ENCODE measurements at places on chromosomes 1 and 21.
A peak's percentile ranks its signal among the peaks of the same experiment; 100 is the strongest.

- no peak for DNase-seq
These were observed 47.8 kb downstream of the GADD45A start for GRCh38 chr1:67732750-67733151.

GRCh38 chr1:23777979-23778814 lies at the start of gene PITHD1:
Gene PITHD1 (plus strand): TSS chr1:23778418. CDS start chr1:23778516, 98 bp downstream.
- DNase-seq: peak; percentile 93

- DNase-seq: no peak
These were observed 17.0 kb upstream of the PIGC start for GRCh38 chr1:172460887-172461315.

- DNase-seq: no peak
These were observed 114.9 kb downstream of the SEC16B start for GRCh38 chr1:177854951-177855350.

DNA sequence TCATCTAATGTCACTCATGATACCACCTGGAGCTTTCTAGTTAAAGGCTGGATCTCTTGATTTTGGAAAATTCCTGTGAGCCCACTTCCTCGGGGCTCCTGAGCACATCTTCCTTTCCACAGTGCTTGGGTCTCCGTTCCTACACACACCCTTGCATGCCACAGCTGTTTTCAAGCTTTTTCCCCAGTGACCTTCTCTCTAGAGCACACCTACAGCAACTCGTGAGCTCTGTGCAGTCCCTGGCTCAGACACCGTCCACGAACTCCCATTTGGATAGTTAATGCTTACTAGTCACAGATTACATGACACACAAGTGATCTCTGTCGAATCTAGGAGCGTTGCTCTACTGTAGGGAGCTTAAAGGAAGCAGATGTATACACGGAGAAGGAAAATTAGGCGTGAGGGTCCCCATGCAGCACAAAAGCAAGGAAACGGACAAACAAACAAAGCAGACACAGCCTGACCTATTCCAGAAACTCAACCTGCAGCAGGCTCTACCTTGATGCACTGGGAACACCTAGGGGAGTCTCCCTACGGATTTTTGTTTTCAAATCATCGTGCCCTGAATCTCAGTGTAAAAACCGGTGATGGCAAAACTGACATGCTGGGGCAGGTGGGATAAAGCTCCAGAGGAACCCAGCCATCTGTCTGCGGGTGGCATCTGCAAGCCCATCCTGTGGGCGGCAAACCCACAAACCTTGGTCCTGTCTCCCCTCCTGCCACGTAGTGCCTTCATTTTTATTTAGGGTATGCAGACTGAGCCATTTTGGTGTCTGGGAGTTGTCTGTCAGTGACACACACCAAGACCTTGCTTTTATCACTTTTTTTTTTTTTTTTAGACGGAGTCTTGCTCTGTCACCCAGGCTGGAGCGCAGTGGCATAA lies 177.8 kb downstream of the RUNX1 start:
- DNase-seq: no peak

DNA sequence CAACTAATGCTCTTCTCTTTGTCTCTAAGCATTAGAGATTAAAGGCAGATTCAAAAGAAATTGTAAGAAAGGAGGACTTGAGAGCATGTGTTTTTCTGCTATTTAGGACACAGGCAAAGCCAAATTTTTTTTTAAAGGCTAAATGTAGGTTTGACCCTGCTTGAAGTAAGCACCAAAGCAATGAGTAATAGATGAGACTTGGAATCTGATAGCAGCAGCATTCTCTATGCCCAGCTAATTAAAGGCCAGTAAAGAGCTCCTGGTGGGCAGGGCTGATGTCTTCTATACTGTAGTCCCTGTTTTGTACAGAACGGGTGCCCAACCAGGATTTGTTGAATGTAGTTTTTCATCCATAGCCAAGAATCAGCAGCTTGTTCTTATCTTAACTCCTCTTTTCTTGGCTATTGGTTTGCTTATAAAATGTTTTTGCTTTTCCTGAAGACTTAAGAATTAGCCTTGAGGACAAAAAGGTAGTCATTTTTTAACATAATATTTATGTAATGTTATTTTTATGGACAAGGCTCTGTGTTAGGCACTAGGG lies 179.6 kb downstream of the LMO4 start:
- no peak for DNase-seq

- no peak for DNase-seq
These were observed 6.5 kb upstream of the PDXK start for GRCh38 chr21:43712268-43712942.

GRCh38 chr1:1197551-1198422 lies 8.6 kb downstream of the TNFRSF18 start:
- DNase-seq: peak; percentile 63

- DNase-seq: no peak
These were observed 892 bp downstream of the TYW3 start for GRCh38 chr1:74733604-74734484.

GRCh38 chr21:45029298-45029947 lies 45.0 kb upstream of the ADARB1 start:
- no peak for DNase-seq

- DNase-seq: no peak
These were observed 413.7 kb downstream of the SETD4 start for GRCh38 chr21:35646606-35647005.

- no peak for DNase-seq
These were observed 4.7 kb downstream of the HES2 start for GRCh38 chr1:6414881-6415626.

- DNase-seq: peak; percentile 85
These were observed at the start of gene LYST for GRCh38 chr1:235866205-235866912. Gene LYST (minus strand): TSS chr1:235866906. CDS start chr1:235830417, 36,489 bp downstream.

- DNase-seq: no peak
These were observed 59.0 kb downstream of the ERI3 start for GRCh38 chr1:44296086-44296485.

- DNase-seq: no peak
These were observed 1.7 kb downstream of the PCNX2 start for GRCh38 chr1:233293556-233294446.

DNA sequence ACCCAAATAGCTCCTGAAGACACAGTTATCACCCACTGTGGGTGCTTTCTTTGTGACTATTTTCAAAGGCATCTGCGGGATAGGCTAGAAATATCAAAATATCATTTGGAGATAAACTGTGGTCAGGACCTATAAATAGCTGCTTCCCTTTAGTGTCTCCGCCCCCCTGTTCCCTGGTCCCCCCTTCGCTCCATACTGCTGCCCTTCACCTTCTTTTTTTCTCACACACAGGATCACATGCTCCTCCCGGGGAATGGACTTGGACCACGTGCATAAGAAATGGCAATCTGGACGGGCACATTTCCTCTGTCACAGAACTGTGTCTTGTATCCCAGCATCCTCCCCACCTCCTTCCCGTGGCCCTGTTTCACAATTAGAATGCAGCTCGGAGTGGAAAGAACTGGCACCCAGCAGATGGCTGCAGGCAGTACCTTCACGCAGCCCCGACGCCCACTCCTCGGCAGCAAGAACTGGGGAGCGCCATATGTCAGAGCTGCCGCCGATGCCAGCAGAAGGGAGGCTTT lies 68.8 kb upstream of the SSX2IP start:
- DNase-seq: no peak

- no peak for DNase-seq
These were observed 150.0 kb downstream of the TPR start for GRCh38 chr1:186225096-186225495.

GRCh38 chr1:11764519-11764918 lies 2.5 kb downstream of the C1orf167 start:
- no peak for DNase-seq

DNA sequence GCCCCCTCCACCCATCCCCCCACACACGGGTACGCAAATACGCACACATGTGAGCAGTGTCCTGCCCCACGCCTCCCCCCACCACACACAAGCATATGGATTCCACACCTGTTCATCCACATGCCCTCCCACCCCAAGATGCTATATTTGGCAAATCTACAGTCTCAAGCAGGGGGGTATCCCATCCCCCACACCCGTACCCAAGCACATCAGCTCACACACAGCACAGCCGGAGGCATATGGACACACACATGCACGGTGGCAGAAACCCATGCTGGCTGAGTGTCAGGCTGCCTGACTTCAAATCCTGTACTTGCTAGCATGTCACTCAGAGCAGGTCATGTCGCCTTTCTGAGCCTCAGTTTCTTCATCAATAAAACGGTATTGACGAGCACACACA lies 10.6 kb downstream of the COL16A1 start:
- no peak for DNase-seq

DNA sequence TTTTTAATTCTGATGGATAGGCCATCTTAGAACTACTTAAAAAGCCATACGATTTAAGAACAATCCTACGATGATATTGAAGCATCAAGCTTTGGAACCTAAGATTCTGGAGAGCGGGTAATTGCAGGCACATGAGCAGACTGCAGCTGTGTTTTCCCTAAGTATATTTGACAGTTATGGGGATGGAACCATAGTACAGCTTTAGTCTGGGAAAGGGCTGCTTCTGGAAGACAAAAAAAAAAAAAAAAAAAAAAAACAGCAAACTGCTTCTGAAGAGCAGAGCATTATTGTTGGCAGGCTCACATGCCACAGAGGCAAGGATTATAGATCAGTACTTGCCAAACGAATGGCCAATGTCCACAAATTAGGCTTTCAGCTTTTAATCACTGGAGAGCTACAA lies 1618.7 kb downstream of the AMY1C start:
- no peak for DNase-seq

GRCh38 chr1:64516301-64516700 lies 46.4 kb downstream of the CACHD1 start:
- DNase-seq: no peak

DNA sequence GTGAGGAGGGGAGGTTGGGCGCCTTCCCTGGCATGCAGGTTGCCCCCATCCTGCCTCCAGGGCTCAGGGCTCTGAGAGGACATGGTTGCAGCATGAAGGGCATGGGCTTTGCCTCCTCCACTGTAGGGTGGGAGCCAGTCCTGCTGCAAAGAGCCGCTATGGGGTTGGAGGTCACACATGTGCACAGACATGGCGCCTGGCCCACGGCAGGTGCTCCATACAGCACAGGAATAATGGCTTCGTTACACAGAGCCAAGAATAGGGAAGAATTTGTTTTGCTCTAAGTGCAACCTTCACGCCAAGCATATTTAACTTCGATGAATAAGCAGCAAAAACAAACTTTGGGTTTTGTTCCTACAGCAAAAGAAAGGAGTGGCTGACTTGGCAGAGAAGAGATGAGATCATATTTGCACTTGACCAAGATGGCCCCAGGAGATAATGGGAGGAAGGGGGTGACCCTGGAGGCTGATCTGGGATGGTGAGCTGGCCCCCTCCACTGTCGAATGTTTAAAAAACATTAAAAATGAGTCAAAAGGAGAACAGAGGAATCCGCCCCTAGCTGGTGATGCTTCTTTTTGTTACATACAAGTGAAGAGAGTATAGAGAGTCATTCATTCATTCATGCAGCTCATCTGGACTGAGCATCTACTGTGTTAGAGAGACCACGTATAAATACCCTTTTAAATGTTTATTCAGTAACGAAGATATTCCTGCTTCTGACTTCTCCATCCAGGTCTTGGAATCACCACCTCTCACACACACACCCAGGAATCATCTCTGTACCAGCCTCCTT lies 12.4 kb upstream of the C2CD2 start:
- peak; percentile 52 for DNase-seq

- no peak for DNase-seq
These were observed 153.3 kb downstream of the GRIK3 start for GRCh38 chr1:36881068-36881405.

DNA sequence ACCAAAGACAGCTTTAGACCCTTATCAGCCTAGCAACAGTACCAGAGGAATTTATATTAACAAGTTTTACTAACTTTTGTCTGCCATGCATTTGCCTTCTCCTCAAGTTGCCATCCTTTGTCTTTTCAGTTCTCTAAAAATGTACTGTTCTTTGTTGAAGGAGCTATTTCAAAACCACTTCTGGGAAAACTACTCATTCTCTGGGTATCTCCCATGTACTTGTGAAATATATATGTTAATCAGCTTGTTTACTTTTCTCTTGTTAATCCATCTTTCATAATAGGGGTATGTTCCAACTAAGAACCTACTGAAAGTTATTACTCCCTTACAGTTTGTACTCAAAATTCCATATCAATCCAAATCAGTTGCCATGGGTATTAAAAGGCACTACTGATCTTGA lies 16.3 kb downstream of the DPYD start:
- no peak for DNase-seq

GRCh38 chr1:155106862-155107261 lies 20.8 kb upstream of the EFNA1 start:
- DNase-seq: no peak

GRCh38 chr1:38326856-38327255 lies 280.3 kb upstream of the POU3F1 start:
- no peak for DNase-seq

- DNase-seq: no peak
These were observed 147.1 kb downstream of the CNIH3 start for GRCh38 chr1:224763126-224763775.

DNA sequence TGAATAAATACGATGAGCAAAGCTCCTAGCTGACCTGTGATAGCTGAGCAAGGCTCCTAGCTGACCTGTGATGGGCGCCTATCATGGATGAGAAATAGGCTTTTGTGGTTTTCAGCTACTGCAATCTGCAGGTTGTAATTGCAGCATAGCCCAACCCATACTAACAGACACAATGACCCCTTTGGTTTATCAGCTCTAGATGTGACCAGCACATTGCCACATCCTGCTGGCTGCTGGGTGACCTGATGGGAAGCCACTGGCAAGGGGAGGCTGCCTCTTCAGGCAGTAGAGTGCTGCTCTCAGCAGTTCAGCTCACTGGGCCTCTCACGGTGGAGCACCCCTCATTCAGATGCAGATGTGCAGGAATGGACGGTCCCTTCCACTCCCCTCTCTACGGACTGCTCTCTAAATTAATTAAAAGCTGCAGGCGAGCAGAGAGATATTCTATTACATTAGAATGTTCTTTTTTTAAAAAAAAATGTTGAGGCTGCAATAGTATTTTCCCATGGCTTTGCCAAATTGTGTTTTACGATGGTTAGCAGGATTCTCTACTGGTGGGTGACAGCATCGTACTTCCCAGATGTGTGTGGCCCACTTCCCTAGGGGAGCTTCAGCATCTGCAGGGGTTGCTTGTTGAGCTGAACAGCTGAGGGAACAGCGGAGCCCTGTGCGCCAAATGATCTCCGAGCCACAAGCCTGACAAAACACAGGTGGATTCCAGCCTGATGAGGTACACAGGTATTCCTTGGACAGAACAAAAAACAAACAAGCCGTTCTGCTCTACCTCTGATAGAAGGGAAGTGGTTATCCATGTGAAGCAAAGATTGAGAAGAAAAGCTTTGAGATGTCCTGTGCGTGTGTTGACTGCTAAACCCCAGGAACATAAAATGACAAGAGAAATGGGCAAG lies 65.0 kb downstream of the SYT6 start:
- DNase-seq: peak; percentile 27

- DNase-seq: no peak
These were observed 84.0 kb upstream of the IVNS1ABP start for GRCh38 chr1:185401019-185401418.

GRCh38 chr1:5373281-5373680 lies 618.9 kb downstream of the NPHP4 start:
- no peak for DNase-seq

DNA sequence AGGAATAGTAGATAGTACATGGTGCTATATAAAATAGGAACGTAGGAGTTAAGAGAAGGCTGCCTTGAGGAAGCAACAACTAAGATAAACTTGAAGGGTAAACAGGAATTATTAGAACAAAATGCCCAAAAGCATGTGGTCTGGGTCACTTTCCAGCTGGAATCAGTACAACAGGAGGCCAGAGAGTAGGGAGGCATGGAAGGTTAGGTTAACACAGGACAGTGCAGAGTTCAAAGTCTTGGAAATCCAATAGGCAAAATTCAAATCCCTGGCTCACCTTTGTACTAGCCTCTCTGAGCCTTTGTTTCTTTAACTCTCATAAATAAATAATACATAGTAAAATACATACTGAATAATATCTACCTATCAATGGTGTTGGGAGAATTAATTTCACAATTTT lies 69.0 kb upstream of the NEK7 start:
- DNase-seq: no peak

Data from activated effector memory CD4-positive, alpha-beta T cell treated with anti-CD3 and anti-CD28 coated beads, Interleukin-2, amount 50 U/mL, for 16 hours (primary cell).